NCI-H1694 (cell line): ENCODE measurements at places on chromosomes 2 and 18.

DNA sequence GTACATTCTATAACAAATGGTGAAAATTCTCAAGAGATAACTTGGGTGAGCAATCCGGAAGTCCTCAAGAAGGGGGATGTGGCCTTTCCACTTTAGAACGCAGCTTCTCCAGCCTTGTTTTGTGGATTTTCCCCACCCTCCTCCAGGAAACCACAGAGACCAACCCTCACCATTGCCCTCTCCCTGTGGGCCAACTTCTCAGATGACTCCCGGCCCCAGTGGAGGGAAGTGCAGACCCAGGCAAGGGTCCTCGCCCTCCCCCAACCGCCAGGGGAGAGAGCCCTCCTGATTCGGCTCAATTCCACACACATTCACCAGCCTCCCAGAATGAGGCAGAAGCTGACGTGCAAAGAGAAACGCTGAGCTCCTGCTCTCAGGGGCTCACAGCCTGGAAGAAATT lies 277.2 kb downstream of the EIPR1 start:
- no peak for DNase-seq

- DNase-seq: no peak
Observed at GRCh38 chr2:84850471-84850870, 30.4 kb downstream of the TRABD2A start.

- DNase-seq: no peak
Observed at GRCh38 chr18:32974421-32975162, 201.8 kb upstream of the KLHL14 start.

DNA sequence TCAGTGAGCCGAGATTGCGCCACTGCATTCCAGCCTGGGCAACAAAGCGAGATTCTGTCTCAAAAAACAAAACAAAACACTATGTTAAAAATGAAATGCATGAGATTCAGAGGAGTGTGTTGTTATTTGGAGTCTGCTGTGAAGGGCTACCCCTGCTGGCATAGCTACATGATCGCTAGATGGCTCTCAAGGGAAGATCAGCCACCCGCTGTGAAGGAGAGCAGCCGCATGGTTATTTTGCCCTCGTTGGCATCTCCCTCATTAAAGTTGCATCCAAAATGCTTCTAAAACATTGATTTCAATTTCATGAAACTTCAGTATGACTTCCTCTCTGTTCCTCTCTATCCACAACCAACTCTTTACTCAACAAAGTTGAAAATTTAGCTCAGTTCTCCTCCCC lies 54.8 kb upstream of the NDUFV2 start:
- DNase-seq: no peak

DNA sequence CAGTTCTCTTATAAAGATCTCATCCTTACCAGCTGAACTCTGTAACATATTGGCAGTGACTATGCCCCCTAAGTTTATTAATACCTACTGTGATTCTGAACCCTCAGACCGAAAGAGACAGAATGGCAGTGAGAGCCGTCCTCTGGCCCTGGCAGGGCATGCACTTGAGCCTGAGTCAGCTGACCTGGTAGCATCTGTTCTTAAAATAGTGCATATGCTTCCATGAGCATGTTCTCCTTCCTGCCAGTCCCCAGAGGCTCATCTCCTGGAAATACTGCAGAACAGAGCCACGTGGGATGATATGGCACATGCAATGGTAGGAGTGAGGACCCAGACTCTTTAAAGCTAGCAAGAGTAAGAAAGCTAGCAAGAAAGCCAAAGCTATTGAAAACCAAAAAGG lies 59.0 kb downstream of the RASGRP3 start:
- peak; percentile 42 for DNase-seq

DNA sequence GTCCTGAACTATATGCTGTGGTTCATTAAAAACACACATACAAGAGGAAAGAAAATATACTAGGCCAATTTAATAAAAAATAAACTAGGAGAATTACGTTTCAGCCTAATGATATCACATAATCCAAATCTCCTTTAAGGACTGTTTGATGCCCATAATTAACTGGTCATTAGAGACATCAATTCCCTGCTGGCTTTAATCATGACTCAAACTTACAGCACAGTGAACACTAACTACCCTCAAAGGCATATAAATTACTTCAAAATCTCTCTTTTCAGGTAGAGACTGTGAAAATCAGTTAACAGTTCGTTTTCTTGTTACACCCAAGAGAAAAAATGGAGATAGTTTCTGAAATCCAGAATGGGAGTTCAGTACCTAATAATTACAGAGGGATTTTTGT lies 567.4 kb downstream of the CBLN2 start:
- no peak for DNase-seq

- no peak for DNase-seq
Observed at GRCh38 chr2:62459106-62459505, 46.9 kb downstream of the TMEM17 start.

GRCh38 chr2:46847185-46847710 lies 68.4 kb downstream of the MCFD2 start:
- peak; percentile 69 for DNase-seq

- no peak for DNase-seq
Observed at GRCh38 chr2:123463886-123464285, 561.2 kb upstream of the CNTNAP5 start.

- DNase-seq: no peak
Observed at GRCh38 chr18:31042406-31043181, at the start of gene DSC3. TSS of gene DSC3 (minus strand) at chr18:31042742. CDS start at chr18:31042660, 82 bp downstream.

GRCh38 chr2:141200191-141200590 lies 930.6 kb downstream of the LRP1B start:
- no peak for DNase-seq

GRCh38 chr2:21070341-21071257 lies 26.7 kb upstream of the APOB start:
- DNase-seq: no peak

GRCh38 chr2:205545971-205546816 lies 136.1 kb upstream of the NRP2 start:
- no peak for DNase-seq

DNA sequence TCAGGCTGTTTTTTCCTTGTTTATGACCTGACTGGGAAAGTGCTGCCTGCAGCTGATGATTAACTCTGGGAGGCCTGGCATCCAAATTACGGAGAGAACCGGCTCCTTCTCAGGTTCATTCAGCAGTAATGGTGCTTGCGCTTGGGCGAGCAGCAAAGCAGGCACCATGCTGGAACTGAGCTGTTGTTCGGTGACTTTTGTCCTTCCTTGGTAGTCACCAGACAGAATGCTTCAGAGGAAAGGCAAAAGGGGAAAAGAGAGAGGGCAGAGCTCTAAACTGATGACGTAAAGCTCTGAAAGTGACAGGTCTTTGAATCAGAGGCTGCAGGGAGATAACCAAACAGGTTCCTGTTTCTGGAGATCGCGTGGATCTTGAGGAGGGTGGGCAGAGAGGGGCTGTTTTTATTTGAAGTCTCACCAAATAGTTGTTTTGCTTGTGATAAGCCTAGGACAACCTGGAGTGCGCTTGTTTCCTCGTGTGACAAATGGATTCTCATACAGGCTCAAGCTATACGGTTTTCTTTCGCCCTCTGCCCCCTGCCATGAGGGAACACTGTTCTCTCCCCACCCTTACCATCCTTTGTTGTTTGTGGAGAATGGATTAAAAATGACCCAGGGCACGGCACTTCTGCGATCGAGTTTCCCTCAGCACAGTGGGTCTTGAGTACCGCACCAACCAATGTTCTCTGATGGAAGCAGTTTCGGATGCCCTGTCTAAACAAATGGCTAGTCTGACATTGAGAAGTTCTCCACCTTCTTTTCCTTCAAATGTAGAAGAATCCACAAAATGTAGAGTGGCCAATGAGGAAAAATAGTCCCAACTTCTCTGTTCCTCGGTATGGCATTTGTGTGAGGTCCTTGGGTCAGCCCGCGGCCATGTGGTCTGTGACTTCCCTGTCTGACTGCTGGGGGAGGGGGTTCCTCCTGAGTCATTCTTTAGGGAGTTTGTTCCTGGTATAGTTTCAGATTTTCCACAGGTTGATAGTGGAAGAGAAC lies 1.3 kb downstream of the RASGRP3 start:
- no peak for DNase-seq

DNA sequence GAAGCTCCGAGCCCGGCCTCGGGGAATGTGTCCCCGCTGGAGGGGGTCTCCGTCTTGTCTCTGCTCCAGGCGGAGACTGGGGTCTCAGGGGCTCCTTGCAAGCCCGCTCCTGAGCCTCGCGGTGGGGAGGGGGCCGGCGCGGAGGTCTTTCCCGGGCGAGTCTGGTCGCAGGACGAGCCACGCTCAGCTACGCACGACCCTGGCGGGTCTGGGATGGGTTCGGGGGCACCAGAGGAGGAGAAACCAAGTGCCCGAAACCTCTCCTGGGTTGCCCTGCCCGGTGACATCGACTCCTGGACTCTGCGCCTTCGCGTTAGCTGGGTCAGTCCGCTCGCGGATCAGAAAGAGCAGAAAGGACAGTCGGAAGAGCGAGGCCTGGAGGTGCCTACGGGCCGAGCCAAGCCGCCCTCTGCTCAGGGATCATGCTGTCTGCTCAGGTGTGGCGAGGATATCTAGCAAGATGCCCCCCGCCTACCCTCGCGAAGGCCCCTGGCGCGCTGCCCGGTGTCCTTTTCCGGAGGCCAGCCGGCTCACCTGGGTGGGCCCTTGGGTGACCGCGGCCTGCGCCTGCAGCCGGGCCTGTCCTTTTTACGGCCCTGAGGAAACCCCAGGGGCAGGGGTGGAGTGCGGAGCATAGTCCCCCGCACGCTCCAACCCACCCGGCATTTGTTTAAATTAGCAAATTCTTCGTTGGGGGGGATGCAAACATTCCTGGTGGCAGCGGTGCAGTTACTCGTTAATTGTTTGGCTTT lies 58.7 kb downstream of the SNORC start:
- DNase-seq: no peak

DNA sequence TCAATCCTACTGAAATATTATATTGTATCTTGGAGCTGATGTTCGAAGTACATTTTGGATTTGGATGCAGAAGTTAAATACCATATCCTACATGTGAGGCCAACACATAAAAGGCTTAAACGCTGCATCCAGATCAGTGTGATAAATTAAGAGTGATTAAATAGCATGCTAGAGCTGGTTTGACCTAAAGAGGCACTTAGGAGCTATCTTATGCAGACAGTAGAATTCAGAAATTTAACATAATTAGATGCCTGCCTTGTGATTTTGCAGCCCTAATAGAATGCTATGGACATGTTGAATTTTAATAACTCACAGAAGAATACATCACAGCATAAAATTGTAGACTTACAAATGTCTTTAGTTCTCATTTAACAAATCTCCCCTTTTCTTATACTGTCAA lies 501.2 kb upstream of the LINC00305 start:
- DNase-seq: no peak

DNA sequence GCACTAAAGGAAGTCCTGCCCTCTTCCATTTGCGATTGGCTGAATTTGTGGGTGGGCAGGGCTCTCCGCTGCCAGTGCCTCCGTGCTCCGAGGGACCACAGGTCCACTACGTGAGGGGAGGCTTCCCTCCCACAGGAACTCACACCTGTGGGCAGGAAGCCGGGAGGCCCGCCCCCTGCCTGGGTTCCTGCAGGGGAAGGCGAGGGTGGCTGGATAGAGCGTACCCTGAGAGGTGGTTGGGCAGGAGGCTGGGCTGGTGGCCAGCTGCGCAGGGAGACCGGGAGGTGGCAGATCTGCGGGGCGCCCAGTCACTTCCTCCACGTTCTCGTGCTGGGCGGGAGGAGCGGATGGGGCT lies 47.0 kb upstream of the PTH2R start:
- no peak for DNase-seq

DNA sequence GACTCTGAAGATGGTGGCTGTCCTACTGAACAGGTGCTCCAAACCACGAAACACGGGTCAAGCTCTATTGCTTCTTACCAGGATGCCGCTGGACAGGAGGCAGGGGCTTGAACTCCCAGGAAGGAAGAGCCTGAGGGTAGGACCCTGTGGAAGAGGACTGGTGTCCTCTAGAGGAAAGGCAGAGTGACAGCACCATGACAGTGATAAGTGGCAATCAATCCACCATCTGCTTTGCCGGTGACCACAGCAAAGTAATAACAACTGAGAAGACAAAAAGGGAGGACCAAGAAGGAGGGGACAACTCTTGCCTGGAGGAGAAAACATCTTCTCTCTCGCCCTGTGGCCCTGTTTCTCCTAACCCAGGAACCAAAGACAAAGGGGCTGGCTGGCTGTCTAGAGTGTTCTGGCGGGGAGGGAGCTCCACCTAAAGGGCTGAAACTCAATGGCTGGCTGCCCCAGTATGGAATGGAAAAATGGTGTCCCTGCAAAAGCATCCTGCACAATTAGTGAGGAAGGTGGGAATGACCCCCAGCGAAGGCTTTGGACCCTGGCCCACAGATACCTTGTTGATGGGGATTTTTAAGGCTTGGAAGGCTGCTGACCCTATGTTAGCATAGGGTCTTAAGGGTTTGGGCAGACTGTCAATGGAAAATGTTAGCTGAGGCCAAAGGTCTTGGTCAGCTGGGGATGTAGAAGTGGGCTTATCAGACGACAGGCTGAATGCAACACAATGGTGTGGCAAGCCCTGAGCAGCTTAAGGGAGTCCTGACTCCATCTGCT lies 35.4 kb downstream of the PROC start:
- DNase-seq: no peak

DNA sequence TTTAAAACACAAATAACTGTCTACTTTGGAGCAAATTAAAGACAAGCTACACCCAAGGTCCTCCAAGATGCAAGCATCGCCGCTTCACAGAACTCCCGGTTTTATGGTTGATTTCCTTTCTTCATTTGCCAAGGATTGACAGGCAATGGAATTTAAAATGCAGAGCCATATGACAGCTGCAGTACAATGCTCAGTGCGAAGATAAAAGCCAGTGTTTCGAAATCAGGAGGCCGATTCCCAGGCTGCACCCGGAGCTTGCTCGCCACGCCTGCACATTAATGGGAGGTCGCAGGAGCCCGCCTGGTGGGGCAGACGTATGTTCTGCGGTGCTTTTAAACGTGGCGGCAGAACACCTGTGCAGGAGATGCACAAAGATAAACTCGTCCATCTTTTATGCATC lies 727.6 kb upstream of the SOX11 start:
- no peak for DNase-seq

GRCh38 chr2:238231809-238232208 lies 8.0 kb downstream of the HES6 start:
- no peak for DNase-seq

- no peak for DNase-seq
Observed at GRCh38 chr2:52097071-52097470, 1065.1 kb upstream of the NRXN1 start.

GRCh38 chr2:173657996-173658717 lies 303.5 kb downstream of the CDCA7 start:
- DNase-seq: peak; percentile 25

DNA sequence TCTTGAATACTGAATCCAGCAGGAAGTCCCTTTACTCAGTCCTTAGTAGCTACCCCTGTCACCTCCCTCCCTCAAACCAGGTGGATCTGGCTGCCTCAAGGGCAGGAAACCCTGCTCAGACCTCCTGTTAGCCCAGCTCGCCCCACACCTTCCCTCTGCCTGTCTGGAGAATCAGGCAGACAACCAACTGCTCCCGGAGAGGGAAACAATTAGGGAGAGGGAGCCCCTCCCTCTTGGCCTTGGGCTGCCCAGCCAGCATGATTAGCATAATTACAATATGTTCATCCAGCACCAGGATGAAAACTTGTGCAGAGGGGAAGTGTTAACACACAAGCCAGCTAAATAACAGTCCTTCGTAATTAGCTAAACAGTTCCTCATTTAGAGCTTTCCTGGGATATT lies 185.5 kb downstream of the C1D start:
- no peak for DNase-seq

- no peak for DNase-seq
Observed at GRCh38 chr2:241271706-241272302, 43.7 kb downstream of the HDLBP start.

GRCh38 chr2:183390109-183390508 lies 265.9 kb downstream of the NUP35 start:
- no peak for DNase-seq

GRCh38 chr18:37460604-37461003 lies 105.0 kb downstream of the CELF4 start:
- DNase-seq: peak; percentile 19

GRCh38 chr2:235024931-235025773 lies 73.3 kb downstream of the SH3BP4 start:
- DNase-seq: peak; percentile 74
